ENCODE measurements at places on chromosomes 7 and 10.

DNA sequence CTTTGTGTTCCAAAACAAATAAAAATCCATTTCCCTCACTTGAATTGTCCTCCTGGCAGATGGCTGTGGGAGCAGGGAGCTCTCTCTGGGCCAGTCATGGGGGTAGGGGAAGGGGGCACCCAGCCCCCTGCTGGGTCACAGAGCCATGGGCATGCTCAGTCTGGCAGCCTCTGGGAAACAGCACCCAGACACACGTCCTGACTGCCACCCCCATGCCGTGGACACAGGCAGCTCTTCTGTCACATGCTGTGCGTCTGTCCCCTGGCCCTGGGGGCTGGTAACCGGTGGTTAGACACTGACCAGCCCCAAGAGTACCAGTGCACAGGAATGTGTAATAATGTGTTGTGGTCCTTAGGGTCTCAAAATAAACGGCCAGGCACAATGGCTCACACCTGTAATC lies 47.0 kb downstream of the RASGEF1A start:
- DNase-seq, result no peak

GRCh38 chr10:115436999-115437398 lies 343.8 kb downstream of the ATRNL1 start:
- DNase-seq, result no peak

GRCh38 chr10:72334196-72334824 lies 20.4 kb downstream of the DNAJB12 start:
- DNase-seq, result peak; percentile 50

DNA sequence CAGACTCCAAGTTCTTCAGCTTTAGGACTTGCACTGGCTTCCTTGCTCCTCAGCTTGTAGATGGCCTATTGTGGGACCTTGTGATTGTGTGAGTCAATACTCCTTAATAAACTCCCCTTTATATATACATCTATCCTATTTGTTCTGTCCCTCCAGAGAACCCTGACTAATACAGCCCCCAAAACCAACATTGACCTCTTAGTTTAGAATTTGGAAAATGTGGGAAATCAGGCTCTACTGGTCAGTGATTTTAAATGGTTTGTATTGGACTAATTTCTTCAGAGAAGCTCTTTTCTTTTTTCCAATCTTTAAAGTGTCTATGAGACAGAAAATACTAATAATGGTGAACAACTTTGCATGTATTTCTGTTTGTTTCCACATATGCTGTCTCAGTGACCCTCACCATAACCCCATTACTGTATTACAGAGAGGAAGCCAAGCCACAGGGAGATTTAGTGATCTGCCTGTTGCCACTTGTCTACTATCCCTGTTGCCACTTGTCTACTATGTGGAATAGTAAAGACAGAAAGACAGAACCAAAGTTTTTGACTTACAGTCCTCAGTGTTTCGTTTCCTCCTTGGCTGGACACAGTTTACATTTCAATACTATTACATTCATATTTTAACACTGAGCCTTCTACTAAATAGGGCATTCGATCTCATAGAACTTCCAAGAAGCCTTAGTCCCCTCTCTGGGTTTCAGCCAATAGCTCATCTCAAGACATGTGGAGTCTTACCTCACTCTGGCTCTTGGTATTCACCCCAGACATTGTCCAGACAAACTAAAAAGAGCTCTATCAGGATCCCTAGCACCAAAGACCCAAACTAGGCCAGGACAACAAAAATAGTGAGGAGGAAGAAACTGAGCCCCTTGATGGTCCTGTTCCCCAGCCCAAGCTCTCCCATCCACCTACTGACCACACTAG lies 121.0 kb downstream of the AKR1D1 start:
- no peak for DNase-seq

DNA sequence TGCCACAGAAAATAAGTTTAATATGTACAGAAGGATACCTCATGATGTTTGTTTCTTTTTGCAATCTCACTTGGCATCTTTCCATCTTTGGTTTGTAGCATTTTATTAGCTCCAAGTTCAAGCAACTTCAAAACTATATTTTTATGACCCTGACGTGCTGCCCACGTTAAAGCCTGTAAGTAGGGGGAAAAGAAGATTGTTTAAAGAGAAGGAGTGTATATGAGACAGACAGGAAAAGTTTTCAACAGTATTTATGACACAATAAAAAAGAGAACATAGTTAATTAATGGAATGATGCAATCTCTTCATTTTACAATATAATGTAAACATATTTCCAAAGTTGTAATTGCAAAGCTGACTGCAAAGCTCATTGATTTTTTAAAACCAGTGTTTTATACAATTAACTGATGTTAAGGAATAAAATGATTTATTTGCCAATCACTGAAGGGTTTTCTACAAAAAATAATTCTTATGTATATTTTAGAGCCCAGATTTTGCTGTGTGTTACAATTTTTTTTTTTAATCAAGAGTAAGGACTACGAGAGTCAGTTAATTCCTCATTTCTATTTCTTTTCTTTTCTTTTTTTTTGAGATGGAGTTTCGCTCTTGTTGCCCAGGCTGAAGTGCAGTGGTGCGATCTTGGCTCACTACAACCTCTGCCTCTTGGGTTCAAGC lies 42.5 kb downstream of the ASZ1 start:
- no peak for DNase-seq

DNA sequence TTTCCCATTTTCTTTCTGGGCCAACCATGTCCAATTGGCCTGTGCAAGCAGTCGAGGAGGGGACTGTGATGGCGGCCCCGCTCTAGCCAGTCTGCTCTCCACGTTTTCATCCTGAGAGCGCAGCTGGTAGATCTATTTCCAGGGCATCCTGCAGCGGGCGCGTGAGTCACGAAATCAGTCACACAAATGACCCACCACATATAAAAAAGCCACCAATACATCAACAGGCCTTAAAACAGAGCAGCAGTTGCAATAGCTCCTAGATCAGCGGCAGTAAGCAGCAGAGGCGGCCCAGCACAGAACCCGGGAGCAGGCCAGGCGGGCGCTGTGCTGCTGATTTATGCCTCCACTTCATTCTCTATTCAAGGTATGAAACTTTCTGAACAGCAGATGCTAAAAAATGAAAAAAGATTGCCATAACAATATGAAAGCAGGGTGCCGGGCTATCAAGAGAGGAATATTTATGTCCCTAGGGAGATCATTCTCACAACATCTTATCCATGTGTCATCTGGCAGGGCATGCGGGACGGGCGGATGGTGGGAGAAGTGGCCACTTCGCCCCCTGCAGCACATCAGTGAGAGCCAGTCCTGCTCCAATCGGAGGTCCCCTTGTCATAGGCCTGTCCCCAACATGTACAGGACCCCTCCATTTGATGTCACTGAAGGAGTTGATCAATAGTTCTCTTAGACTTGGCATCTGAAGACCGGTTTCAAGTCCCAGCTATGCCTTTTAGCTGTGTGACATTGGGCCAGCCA lies 98.0 kb upstream of the GPR26 start:
- no peak for DNase-seq

DNA sequence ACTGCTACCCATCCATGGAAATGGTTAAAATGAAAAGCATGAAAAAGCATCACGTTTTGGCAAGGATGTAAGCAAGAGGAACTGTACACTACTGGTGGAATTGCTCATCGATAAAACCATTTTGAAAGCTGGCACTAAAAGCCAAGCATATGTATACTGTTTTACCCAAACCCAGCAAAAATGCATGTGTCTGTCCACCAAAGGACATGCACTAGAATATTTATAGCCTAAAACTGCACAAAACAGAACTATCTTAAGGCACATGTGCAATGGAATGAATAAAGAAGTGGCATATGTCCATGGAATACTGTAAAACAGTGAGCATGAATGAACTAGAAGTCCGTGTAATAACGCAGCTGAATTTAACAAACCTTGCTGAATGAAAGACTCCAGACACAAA lies 22.9 kb downstream of the RBAK start:
- no peak for DNase-seq

- no peak for DNase-seq
Measured at GRCh38 chr10:91575044-91575610, 57.7 kb downstream of the PPP1R3C start.

GRCh38 chr7:25615593-25615992 lies 387.3 kb upstream of the NPVF start:
- DNase-seq, result no peak

Measured in stimulated activated CD8-positive, alpha-beta memory T cell treated with anti-CD3 and anti-CD28 coated beads, Interleukin-4, amount 100 ng/mL, for 48 hours (primary cell).